ENCODE measurements at places on chromosomes 1 and 21.

DNA sequence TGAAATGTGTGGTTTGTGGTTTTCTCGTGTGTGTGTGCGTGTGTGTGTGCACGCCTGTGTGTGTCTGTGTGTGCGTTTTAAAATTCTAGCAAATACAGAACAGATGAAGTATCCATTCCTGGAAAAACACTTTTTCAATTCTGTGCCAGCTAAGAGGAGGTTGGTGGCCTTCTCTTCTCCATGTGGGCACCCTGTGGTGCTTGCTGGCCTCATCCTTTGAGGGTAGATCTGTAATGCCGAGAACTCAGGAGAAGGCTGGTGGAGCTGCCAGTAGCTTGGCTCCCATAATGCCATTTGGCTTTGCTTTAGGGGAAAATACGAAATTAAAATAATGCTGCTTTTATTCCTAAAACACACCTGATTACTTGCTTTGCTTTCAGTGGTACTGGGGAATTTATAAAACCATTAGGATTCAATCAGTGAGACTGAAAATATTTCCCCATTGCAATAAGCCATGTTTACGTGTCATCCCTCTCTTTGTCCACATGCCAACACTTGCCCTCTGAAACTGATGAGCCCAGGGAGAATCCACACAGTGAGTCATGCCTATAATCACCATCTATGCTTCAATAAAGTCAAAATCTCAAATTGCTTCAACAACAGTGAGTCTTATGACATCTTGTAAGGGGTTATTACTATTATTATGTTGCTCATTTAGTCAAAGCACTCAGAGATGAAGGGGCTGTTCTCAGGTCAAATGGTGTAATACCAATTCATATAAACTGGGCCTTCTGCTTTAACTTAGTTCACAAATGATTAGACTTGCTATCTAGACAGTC lies 39.2 kb downstream of the ABCA4 start:
- DNase-seq: no peak

- DNase-seq: no peak
Observed at GRCh38 chr1:221892301-221892830, 150.5 kb upstream of the DUSP10 start.

GRCh38 chr1:7633506-7634245 lies 137.4 kb upstream of the VAMP3 start:
- DNase-seq: peak; percentile 58

DNA sequence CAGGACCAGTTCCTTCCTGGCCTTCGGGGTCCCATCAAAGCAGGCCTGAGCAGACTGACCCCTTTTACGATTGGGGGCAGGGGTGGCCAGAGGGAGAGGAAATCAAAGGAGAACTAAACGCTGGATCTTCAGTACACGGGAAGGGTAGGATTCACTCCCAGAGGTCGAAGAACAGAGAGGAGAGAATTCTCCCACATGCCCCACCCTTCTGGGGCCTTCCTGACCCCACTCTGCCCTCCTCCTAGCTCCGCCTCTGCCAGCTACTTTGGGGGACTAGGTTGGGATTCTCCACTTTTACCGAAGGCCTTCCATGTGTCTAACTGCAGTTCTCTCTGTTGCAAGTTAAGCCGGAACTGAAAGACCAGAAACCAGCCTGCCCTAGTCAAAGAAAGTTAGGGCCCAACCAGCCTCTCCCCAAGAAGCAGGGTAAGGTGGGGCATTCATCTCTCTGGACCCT lies 654 bp upstream of the ARHGEF2 start:
- no peak for DNase-seq

GRCh38 chr1:206445116-206445515 lies 25.2 kb upstream of the IKBKE start:
- no peak for DNase-seq

DNA sequence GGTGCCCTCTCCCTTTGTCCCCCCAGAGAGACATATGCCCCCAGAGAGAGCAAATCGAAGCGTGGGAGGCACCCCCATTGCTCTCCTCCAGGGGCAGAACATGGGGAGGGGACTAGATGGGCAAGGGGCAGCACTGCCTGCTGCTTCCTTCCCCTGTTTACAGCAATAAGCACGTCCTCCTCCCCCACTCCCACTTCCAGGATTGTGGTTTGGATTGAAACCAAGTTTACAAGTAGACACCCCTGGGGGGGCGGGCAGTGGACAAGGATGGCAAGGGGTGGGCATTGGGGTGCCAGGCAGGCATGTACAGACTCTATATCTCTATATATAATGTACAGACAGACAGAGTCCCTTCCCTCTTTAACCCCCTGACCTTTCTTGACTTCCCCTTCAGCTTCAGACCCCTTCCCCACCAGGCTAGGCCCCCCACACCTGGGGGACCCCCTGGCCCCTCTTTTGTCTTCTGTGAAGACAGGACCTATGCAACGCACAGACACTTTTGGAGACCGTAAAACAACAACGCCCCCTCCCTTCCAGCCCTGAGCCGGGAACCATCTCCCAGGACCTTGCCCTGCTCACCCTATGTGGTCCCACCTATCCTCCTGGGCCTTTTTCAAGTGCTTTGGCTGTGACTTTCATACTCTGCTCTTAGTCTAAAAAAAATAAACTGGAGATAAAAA lies 8.4 kb downstream of the EFNA3 start:
- DNase-seq: no peak

Data from NCI-H146 (cell line).